ENCODE measurements at places on chromosomes 4 and X.

GRCh38 chr4:26719954-26720552 lies 136.2 kb downstream of the TBC1D19 start:
- peak; percentile 7 for DNase-seq

GRCh38 chrX:43005561-43005960 lies 227.6 kb upstream of the PPP1R2C start:
- no peak for DNase-seq

DNA sequence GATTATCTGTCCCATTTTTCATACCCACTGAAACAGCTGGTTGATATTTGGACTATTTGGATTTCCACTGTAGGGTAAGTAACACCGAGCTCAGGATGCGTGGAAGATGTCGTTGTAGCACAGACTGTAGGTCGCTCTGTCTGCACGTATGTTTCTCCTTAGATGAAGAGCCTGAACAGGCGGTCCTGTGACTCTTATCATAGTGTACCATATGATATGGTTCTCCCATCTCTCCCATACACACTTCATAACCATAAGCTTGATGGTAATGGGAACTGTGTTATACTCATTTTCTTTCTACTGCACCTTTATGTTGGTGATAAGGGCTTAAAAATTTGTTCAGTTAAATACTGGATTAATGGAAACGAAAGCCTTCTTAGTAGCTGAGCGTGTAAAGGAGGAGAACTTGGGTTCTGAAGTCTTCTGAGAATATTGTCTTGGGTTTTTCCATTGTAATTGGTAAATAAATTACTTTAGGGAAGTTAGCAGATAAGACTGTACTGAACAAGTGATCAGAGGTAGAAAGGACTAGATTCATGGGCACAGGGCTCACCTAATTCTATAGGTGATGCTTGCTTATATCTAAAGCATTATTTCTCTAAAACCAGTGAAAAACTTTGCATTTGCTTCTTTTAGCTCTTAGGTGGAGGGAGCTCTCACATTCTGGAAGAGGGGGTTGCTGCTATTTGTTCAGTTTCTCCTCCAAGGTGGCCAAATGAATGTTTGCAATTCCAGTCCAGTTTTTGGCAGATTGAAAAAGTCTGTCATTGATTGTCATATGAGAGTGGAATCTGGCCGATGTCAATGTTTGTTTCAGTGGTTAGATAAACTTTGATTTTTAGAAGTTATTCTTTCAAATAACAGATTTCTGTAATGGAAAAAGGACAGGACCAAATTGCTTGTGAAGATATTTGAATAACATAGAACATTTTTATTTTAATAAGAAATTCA lies 15.8 kb downstream of the SMAD1 start:
- no peak for DNase-seq

- DNase-seq: no peak
Observed at GRCh38 chr4:118979712-118980111, 91.1 kb downstream of the SYNPO2 start.

- no peak for DNase-seq
Observed at GRCh38 chr4:88752076-88752463, 54.4 kb upstream of the NAP1L5 start.

DNA sequence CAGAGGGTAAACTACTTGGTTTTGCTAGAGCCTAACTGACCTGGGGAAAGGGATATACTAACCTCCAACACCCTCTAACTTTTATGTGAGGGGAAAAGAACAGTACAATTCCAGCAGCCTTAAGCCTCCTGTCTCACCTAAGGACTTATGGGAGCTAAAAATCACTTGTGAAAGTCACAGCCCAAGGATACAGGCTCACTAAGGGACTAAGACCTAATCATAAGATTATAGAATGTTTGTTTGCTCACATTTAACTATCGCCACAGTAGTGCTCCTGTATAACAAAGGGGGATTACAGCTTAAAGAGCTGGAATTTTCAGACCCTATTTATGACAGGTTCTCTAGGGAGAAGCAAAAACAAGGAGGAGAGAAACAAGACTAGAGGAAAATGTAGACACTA lies 548.7 kb downstream of the DACH2 start:
- no peak for DNase-seq

DNA sequence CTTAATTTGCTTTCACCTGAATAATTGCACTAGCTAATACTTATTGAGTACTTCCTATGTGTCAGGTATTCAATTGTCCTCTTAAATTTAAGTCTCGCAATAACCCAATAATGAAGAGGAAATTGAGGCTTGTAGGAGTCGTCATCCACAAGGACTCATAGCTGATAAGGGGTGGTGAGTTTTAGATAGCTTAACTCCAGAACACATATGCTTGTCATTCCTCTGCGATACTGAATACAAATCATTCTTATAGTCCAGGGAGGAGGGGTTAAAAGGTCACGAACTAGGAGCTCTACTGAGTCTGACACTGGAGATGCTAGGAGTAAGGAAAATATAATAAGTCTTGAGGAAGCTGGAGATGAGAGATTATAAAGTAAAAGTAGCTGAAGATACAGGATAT lies 1.4 kb upstream of the PACRGL start:
- DNase-seq: no peak

DNA sequence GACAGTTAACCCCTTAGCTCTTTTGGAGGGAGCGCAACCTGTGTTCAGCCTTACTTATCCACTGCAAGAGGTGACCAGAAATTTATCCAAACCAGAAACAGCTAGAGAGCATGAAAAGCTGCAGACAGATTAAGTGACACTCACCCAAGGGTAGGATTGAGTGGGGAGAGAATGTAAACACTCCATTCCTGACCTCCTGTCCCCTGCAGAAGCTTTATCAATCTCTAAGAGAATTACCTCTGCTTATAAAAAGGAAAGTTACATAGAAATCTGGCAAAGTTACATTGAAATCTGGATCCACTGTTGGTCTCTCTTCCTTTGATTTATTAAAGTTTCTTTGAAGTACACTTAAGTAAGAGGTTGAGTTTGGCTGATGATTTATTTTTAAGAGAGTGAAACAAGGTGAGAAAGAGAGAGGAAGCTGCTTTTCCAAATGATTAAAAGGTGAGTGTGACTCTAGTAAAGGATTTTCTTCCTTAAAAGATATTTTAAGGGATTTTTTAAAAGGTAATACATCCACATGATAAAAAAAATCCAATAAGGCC lies 112.3 kb downstream of the ANAPC4 start:
- DNase-seq: no peak

GRCh38 chr4:11480683-11481082 lies 52.0 kb upstream of the HS3ST1 start:
- DNase-seq: no peak

DNA sequence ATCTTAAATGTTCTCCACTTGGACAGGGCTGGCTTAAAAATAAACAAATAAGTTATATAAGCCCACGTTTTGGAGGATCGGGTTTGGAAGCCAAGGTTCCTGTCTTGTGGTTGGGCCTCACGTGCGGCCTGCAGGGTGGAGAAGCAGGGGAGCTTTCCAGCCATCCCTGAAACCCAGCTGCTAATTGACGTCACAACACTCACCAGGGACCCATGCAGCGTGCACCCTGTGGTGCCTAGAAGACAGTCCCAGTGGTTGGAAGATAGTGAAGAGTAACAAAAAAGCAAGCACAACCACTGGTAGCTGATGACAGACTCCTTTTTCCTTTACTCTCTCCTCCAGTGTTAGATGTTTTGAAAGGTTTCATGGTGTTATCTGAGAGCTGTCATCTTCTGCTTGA lies 142.0 kb upstream of the RBPJ start:
- no peak for DNase-seq

- no peak for DNase-seq
Observed at GRCh38 chrX:136750364-136750763, 30.4 kb downstream of the ARHGEF6 start.

GRCh38 chrX:68710870-68711576 lies 63.6 kb downstream of the STARD8 start:
- DNase-seq: no peak

GRCh38 chrX:17007134-17007768 lies 60.8 kb downstream of the REPS2 start:
- no peak for DNase-seq

DNA sequence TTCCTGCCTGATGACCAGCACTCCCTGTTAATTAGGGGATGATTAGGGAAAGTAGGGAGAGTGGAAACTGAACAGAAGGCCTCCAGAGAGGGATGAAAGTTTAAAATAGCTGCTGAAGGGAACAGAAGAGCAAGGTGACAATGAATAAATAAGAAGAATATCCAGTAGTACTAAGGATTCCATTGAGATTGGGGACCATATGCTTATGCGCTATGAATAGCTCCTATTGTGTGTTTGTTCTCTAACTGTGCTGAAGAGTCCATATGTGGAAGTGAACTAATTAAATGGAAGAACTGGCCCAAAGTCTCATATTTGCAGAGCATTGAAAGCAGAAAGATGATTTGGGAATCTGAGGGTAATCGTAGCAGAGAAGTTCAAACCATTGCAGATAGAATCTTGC lies 137.0 kb downstream of the PRSS12 start:
- DNase-seq: no peak

DNA sequence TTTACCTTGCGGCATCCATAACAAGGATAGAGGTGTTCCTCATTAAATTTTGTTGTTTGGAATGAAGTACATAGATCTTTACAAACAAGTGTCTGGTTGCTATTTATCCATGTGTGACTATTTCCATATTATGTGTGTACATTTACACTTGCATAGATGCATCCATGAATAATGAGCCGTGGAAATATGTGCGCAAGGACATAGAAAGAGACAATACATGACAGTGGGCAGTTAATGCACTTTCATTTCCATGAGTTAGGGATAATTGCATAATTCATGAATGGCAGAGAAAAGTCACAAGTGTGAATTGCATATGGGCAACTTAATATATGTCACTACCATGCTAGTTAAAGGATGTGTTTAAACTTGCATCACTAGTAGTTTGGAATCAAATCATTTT lies 338.2 kb upstream of the PITX2 start:
- no peak for DNase-seq

DNA sequence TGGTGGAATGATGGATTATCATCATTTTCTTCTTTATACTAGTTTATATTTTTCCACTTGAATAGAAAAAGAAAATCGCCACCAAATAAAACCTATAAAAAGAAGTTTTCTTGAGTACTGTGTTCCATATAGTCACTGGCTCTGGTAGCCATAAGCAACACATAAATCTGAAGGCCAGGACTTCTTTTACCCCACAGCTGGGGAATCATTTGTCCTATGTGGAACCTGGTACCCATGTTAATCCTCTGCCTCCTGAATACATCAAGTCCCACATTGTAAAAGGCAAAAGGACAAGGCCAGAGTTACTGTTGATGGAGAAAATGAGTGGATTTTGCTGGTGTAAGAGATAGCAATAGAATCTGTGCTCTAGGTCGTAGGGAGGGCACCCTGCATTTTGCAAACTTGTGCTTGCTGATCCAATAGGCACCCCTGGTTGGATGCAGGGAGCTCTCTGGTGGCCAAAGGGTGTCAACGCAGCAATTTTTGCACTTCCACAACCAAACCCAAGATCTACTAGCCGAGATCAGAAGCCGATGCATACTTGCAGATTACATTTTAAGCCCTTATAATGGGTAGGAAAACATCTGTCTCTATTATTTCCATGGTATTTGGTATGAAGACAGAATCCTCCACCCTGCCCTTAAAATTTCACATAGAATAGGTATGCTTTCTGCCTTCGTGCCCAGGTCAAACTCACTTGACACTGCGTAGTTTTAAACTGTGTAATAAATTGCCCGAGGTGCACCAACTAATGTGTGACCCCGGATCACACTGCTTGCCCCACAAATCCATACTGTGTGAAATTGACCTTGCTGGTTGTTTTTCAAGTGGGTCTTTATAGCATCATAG lies 146.2 kb upstream of the SCML1 start:
- DNase-seq: peak; percentile 65

DNA sequence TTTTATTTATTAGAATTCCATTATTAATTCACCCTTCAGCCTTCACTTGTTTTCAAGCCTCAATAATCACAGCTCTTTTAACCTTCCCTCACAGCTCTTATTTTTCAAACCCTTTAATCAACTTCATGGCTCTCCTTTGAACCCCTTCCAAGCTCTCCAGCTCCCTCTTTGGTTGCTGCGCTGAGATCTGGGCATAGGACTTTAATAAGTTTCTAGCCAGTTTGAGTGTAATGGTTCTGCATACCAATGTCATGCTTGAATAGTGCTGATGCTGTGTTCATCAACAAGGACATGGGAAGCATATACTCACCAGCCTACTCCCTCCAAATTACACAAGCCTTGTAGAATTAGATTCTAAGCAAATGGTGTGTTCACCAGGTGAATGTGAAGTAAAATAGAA lies 3.5 kb upstream of the RNF212 start:
- no peak for DNase-seq

DNA sequence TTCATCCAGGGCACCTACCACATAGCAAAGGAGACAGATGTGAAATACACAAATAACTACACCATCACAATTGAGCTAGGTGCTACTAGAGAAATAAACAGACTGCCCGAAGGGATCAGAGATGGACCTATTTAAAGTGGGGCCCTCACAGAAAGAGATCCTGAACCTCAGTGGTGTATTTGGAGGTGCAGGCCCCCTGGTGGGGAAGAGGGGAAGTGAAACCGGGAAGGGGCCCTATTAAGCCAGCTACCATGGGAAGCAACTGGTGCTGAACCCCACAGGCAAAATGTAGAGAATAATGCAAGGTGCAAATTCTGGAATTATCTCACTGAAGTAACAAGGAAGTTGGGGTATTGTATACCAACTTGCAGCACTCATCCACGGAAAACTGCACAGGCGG lies 78.6 kb upstream of the FAM9A start:
- DNase-seq: no peak

- no peak for DNase-seq
Observed at GRCh38 chrX:121836000-121836399, 788.6 kb downstream of the GLUD2 start.

DNA sequence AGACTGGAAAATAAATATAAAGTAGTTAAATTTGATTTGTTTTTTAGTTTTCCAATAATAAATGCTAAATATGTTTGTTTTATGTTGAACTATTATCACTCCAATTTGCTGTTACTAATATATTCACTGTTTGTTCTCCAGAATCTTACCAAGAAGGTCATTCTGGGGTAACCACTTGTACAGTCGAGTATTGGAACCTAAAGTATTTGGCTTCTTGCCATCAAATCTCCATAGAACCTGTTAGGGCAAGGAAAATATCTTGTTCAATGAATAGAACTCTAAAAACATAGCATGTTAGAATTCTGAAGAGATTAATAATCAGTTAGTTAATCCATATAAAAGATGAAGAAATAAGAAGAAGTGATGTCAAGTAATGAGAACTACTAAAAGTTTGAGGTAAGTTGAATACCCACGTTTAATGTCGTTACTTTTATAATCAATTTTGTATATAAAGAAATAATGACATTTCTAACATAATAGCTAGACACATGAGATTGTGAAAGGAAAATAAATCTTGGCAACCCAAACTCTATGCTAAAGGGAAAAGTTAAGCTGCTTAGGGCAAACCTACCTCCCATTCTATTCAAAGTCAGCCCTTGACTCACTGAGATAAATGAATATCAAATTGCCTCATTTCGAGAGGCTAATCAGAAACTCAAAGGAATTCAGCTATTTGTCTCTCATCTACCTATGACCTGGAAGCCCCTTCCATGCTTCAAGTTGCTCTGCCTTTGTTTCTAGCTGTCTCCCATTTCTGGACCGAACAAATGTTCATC lies 15.3 kb downstream of the UGT2B15 start:
- DNase-seq: no peak
